ENCODE measurements at places on chromosomes 13 and 19.

DNA sequence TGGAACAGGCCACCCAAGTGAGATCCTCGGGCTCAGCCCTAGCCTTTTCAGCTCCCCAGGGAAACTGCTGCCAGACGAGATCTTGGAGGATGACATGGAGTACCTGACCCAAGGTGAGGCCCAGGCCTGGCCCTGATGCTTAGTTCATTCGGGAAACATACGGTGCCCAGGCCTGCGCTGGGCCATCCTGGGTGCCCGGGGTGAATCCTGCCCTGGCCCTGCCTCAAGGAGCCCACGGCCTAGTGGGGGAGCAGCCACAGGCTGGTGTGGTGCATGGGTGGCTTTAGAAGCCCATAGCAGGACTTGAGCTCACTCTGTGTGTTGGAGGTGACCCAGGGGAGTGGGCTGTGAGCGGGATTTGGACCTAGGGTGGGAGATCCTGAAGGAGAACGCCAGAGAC is 10.1 kb downstream of the SIX5 start:
- no peak overlapping the region for H3K27ac ChIP-seq
- peaks cover under 1% of the 10 kb centered on the region for H3K4me1 ChIP-seq
- H3K27me3 ChIP-seq: no peaks in the 10 kb centered on the region
- no peak overlapping the region for H3K4me3 ChIP-seq
- no peaks in the 10 kb centered on the region for H3K36me3 ChIP-seq
- no peak for DNase-seq

GRCh38 chr19:38721979-38722773 is 22.1 kb downstream of the CAPN12 start:
- H3K4me3 ChIP-seq: no peak overlapping the region
- DNase-seq: no peak
- H3K36me3 ChIP-seq: peaks cover 100% of the 10 kb centered on the region
- no peaks in the 10 kb centered on the region for H3K27me3 ChIP-seq
- H3K4me1 ChIP-seq: no peaks in the 10 kb centered on the region

DNA sequence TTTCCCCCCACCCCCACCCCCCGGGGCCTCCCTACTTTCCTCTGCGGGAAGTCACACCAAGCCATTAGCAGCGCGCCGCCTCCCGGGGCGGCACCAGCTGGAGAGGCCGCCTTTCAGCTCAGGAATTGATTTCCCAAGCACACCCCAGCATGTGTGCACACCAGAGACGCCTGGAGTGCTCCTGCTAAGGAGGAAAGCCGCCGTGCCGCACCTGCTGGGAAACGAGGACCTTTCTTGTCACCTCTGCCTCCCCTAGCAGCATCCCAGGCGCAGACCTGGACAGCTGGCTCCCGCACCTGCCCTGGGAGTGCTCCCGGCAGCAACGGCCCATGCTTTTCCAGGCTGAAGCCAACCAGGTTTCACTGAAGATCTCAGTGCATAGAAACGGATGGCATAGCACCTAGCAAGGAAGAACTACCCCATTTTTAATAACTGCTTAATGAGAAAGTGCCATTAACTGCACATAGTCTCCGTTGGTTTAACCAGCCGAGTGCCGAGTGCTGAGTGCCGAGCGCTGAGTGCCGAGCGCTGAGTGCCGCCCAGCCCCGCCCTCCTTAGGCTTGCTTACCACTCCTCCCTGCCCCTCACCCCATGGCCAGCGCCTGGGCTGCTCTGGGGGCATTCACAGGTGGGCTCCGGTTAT is 165.0 kb downstream of the USP12 start:
- no peaks in the 10 kb centered on the region for H3K27me3 ChIP-seq
- no peak overlapping the region for H3K4me3 ChIP-seq
- H3K4me1 ChIP-seq: no peaks in the 10 kb centered on the region

DNA sequence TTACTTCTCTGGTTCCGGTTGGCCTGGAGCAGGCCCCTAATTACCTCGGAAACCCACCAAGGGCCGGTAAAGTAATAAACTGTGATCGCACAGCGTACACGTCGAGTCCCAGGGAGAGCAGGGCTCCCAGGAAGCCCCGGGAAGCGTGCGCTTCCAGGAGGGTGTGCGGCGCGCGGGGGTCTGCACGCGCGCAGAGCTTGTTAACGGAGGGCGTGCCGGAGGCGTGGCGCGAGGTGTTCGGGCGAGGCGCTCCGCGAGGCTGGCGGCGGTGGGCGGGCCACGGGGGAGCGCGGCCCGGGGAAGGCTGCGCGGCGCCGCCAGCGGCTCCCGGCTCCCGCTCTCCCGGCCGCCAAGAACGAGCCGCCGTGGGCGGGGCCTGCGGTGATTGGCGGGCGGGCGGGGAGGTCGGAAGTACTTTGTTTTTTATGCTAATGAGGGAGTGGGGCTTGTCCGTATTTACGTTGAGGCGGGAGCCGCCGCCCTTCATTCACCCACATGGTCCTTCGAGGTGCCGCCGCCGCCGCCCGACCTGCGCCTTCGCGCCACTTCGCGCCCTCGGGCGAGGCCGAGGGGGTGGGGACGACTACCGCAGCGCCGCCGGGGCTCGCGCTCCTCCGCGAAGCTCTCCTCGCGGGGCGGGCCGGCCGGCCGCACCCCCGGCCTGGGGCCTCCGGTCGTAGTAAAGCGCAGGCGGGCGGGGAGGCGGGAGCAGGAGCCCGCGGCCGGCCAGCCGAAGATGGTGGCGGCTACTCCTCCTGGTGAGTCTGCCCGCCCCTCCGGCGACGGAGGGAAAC is at the start of gene MIR17HG:
Gene MIR17HG (plus strand): TSS at position 486 of the 794 bp plus-strand sequence.
- peaks cover 43% of the 10 kb centered on the region for H3K36me3 ChIP-seq
- H3K27me3 ChIP-seq: peaks cover 35% of the 10 kb centered on the region
- peak within 1 kb of the TSS; percentile 89 for H3K27ac ChIP-seq
- DNase-seq: peak; percentile 83

GRCh38 chr13:80430561-80430960 is 89.6 kb upstream of the SPRY2 start:
- H3K4me1 ChIP-seq: no peaks in the 10 kb centered on the region
- H3K27me3 ChIP-seq: no peaks in the 10 kb centered on the region
- no peak for DNase-seq
- H3K27ac ChIP-seq: no peak overlapping the region
- H3K36me3 ChIP-seq: no peaks in the 10 kb centered on the region
- H3K4me3 ChIP-seq: no peak overlapping the region

- H3K4me3 ChIP-seq: no peak overlapping the region
- DNase-seq: no peak
- no peaks in the 10 kb centered on the region for H3K27me3 ChIP-seq
- H3K27ac ChIP-seq: no peak overlapping the region
- peaks cover 10% of the 10 kb centered on the region for H3K4me1 ChIP-seq
- no peaks in the 10 kb centered on the region for H3K36me3 ChIP-seq
These were observed 158.6 kb downstream of the KATNAL1 start for GRCh38 chr13:30148786-30149185.

DNA sequence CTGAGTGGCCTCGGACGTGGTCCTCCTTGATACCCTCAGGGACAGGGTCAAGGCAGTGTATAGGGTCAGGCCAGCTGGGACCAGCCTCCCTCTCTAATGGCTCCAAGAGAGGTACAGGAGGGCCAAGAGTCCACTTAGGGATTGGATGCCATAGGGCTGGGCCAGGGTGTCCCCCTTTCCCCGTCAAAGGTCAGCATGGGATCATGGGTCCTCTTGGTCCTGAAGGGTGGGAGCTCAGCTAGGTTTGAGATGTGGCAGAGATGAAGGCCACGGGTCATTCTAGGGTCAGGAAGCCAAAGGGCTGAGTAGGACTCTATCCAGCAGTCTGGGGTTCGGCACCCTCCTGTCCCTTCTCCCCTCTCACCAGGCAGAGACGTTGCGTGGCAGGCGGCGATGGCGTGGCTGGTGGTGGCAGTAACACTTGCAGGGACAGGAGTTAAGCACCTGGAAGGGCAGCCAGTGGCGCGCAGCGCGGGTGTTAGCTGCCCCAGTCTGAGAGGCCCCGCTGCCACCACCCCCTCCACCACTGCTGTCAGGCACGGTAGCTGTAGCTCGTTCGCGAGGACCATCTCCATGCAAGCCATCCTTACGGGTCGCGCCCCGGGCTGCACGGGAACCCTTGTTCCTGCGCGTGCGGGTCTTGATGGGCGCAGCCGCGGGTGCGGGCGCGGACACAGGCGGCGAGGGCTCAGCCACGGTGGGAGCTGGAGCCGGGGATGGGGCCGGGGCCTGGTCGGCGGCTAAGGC is 2.6 kb downstream of the GGN start:
- H3K4me3 ChIP-seq: no peak overlapping the region
- peaks cover 67% of the 10 kb centered on the region for H3K36me3 ChIP-seq
- DNase-seq: no peak
- H3K27me3 ChIP-seq: no peaks in the 10 kb centered on the region
